ENCODE measurements at places on chromosomes 13 and 19.

GRCh38 chr19:1847684-1848398 lies 442 bp downstream of the REXO1 start:
- no peak for DNase-seq

DNA sequence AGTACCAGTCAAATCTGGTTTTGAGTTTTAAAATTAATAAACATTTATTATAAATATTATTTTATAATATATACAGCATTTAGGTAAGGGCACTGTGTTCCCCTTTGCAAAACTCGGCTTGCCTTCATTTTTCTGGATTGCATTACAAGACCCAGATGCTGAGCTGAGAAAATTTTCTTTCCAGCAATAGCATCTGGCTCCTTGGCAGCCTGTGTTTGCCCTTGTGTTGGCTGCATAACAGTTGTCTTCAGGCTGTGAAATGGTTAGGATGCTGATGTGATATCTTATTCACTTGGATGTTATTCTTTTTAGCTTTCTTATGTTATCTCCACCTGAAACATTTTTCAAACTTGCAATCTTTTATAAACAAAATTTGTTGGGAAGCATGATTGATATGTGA lies 784.4 kb downstream of the DACH1 start:
- DNase-seq: no peak

- no peak for DNase-seq
These were observed 3.7 kb downstream of the WDR87 start for GRCh38 chr19:37902668-37903067.

DNA sequence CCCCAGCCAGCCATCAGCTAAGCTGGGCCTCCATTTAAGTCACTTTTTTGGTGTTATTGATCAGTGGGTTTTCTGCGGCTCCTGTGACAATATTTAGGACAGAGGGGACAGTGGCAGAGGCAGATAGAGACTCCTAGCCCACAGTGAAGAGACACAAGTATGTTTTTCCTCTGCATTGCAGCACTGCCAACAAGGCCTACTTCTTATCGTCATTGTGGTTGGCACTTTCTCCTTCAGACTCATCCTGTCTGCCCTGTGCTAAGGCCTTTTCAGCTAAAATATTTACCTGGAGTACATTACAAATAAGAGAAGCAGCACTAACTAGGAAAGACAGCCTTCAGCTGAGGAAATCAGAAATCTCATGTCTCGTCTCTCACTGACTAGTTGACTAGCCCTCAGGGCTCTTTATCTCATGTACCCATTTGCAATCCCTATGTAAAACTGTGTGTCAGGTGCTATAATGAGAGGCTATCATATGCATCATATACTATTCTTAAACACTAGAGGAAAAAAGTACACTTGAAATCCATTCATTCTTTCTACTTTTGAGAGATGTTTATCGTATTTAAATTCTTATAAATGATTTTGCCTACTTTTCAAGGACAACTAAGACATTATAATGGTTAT lies 62.2 kb downstream of the ZAR1L start:
- DNase-seq: no peak
